Hematopoietic multipotent progenitor cell (in vitro differentiated cells): ENCODE measurements at places on chromosomes 6 and 20. TPM values are rescaled to one million over a fixed set of nuclear protein-coding genes. Genes with fewer than 3 reads are reported as not detected.

DNA sequence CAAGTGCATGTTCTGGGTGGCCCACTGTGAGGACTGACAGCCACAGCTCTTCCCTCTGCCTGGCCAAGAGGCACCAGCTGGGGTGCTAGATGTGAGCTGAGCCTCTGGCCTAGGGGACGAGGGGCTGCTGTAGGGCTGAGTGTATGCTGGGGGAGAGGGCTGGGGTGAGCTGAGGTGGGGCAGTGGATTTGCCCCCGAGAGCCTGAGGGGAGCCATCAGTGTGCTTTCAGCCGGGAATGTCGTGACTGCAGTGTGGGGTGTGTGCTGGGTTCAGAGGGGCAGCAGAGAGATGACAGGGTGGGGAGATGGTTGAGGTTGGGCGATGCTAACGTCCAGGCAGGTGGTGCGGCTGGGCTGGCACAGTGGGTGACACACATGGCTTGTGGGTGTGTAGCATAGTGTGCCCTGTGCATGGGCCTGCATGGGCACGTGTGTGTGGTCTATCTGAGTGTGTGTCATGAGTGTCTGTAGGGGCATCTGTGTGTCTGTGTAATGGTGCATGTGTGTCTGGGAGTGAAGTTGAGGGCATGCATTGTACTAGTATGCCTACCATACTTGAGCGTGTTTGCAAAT is 46.0 kb upstream of the BLCAP start:
- no peak for DNase-seq

- DNase-seq: peak; percentile 12
These were observed 63.9 kb downstream of the CHMP4B start for GRCh38 chr20:33875055-33875454.

- DNase-seq: no peak
These were observed 237.8 kb downstream of the LY86 start for GRCh38 chr6:6826095-6826901.

DNA sequence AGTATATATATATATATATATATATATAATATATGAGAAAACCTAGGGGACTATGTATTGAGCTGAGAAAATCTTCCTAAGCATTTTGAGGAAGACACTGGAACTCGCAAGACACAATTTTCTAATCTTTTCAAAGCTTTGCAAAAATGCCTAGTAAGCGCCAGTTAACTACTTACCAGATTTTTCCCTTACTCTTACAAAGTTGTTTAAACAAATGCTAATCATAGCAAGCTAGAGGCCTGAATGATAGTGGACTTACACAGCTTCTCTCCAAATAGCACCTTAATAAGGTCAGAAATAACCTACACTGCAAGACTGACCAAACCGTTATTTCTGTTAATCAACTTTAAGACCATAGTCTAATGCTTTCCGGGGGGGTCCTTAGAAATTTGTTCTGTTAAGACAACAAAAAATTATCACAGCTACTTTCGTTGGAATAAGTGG is 56.1 kb upstream of the HFE start:
- no peak for DNase-seq

- DNase-seq: no peak
These were observed 84.5 kb upstream of the QKI start for GRCh38 chr6:163329991-163330390.

DNA sequence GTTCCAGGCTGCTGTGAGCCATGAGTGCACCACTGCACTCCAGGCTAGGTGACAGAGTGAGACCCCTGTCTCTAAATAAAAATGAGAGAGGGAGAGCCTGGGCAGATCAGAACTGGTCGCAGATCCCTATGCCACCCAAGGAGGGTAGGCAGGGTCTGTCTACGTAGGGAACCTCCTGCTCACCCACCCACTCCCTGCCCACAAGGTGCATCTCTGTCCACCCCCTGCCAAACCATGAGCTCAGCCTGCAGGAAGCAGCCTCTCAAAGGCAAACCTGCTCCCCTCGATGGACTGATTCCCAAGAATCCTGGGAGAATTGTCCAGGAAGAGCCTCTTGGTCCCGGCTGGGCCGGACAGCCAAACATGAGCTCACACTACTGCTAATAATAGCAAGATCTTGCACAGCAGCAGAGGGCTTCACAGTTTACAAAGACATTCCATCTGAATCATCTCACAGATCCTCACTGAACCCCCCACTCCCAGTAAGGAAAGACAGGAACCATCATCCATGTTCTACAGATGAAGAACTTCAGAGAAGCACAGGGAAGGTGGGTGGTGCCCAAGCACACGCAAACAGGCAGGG is 27.8 kb upstream of the TLDC2 start:
- DNase-seq: no peak

- DNase-seq: peak; percentile 35
These were observed 37.4 kb downstream of the ANGPT4 start for GRCh38 chr20:878511-879307.

- no peak for DNase-seq
These were observed 115.6 kb downstream of the MYB start for GRCh38 chr6:135296715-135297114.

DNA sequence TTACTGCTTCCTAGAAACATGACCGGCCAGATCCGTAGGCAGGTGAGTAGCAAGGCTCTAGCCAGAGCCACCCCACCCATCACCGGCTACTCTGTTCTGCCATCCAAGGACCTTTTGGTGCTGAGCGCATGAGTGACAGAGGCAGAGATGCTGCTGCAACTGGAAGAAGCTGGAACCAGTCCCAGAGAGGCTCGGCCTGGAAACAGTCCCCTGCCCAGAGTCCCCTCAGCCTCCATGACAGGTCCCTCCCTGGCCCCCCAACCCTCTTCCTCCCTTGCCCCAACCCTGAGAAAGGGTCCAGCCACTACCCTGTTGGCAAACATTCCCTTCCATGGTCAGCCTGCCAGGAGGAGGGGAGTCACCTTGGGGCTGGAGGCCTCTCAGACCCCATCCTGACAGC is 31.9 kb downstream of the BPIFB4 start:
- DNase-seq: no peak

GRCh38 chr20:36875702-36876472 is at the start of gene TLDC2:
Gene TLDC2, plus strand, starts transcription at chr20:36876138. Its CDS starts 37 bp downstream, at chr20:36876175.
- DNase-seq: no peak

THEMIS gene
- under 0.01 TPM for total RNA-seq

ADGRG6 gene
- total RNA-seq: 57.1 TPM

OSER1 gene
- total RNA-seq: 26.9 TPM

BICRAL gene
- total RNA-seq: 18.0 TPM

BHLHE23 gene
- 1.3 TPM for total RNA-seq

RSPO4 gene
- not detected for total RNA-seq

FRMD1 gene
- total RNA-seq: not detected

HTR1E gene
- not detected for total RNA-seq

ZSCAN9 gene
- 12.7 TPM for total RNA-seq

ID4 gene
- 0.27 TPM for total RNA-seq

ACTL10 gene
- total RNA-seq: 6.2 TPM

HLA-DQA2 gene
- total RNA-seq: 0.27 TPM
